ENCODE measurements at places on chromosomes 2 and 18.

- no peak for DNase-seq
Observed at GRCh38 chr2:29719639-29720038, 201.7 kb downstream of the ALK start.

GRCh38 chr2:41878716-41879234 is 169.0 kb upstream of the PKDCC start:
- peak; percentile 26 for DNase-seq

- no peak for DNase-seq
Observed at GRCh38 chr2:20346565-20347381, 3.9 kb downstream of the PUM2 start.

GRCh38 chr2:133765658-133766057 is 197.4 kb upstream of the NCKAP5 start:
- DNase-seq: peak; percentile 71

DNA sequence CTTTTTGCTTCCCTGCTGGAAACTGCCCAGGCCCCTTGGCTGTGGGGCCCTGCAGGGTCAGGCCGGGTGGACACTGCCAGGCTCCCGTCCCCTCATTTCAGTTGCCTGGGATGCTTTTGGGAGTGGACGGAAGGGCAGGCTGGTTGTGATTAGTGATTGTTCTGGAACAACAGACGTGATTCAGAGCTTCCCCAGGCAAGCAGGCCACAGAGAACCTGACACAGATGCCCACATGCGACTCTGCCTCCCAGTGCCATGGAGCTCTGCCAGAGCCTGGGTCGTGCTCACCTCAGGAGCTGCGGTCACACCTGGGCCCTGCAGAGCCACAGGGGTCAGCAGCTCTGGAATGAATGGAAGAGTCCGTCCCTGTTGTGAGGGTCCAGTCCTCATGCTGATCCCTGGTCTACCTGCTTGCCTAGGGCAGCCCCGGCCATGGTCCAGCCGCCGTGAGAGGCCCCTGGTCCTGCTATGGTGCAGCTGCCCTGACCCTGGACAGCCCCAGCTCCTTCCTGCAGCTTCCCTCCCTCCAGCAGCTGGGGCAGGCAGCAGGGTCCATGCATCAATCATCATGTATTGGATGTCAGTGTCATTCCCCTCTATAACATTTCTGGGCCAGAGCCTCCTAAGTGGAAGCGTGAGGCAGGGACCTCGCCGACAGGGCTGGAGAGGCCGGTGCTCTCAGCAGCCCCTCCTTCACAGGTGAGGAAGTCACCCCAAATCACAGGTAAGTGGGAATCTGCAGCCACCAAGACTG is 518.6 kb upstream of the MYT1L start:
- no peak for DNase-seq

DNA sequence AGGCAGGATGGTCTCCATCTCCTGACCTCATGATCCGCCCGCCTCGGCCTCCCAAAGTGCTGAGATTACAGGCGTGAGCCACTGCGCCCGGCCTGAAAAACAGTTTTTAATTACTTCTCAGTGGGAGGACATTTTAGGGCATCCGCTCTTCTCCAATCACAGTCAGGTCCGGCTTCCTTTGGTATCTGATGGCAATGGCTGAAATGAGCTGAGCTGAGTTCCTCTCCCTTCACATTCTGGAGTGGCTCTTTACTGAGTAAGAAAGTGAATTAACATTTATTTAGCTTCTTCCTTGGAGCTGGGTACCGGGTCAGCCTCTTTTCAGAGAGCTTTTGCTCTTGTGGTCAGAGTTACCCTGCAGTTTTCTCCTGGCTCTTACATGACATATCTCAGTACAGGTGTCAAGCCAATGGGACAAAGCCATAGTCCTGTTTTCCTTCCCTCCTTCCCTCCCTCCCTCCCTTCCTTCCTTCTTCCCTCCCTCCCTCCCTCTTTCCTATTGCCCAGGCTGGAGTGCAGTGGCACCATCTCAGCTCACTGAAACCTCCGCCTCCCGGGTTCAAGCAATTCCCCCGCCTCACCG is 1.1 kb upstream of the TTC27 start:
- no peak for DNase-seq

GRCh38 chr2:105674401-105674800 is 70.3 kb upstream of the NCK2 start:
- no peak for DNase-seq

- no peak for DNase-seq
Observed at GRCh38 chr2:46384457-46384815, 87.2 kb downstream of the EPAS1 start.

GRCh38 chr2:186205254-186205911 is 280.7 kb upstream of the ZC3H15 start:
- no peak for DNase-seq

GRCh38 chr2:120701499-120701898 is 34.2 kb upstream of the GLI2 start:
- no peak for DNase-seq

GRCh38 chr18:43486462-43486861 is 209.2 kb upstream of the SYT4 start:
- DNase-seq: no peak

Data from fibroblast of the aortic adventitia (primary cell).